ENCODE measurements at places on chromosomes 7 and 10.

- no peak for DNase-seq
Observed at GRCh38 chr10:98320486-98321185, 52.6 kb upstream of the LOXL4 start.

DNA sequence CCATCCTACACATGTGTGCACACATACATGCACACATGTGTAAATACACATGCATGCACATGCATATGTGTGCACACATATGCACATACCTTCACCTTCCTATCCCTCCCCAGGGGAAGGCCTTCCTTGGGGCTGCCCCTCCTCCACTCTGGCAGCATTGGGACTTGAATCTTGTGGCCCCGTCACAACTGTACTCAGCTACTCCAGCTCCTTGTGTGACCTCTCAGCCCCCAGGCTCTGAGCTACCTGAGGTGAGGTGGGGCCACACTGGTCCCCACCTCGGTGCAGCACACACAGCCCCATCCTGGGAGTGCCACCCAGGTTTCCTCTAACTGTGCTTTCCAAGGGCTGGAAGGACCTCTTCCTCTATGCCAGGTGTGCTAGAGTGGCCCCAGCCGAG is 116.0 kb downstream of the LHPP start:
- DNase-seq, result no peak

DNA sequence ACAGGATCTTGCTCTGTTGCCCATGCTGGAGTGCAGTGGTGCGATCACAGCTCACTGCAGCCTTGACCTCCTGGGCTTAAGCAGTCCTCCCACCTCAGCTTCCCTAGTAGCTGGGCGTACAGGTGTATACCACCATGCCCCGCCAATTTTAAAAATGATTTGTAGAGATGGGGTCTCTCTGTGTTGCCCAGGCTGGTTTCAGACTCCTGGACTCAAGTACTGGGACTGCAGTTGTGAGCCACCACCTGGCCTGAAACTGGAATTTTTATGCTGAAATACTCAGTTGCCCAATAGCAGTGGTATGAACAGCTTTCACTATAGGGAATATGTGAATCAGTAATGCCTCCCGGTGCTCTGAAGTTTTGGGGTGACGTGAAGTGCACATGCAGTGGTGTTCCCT is 7.6 kb downstream of the ZRANB1 start:
- no peak for DNase-seq

DNA sequence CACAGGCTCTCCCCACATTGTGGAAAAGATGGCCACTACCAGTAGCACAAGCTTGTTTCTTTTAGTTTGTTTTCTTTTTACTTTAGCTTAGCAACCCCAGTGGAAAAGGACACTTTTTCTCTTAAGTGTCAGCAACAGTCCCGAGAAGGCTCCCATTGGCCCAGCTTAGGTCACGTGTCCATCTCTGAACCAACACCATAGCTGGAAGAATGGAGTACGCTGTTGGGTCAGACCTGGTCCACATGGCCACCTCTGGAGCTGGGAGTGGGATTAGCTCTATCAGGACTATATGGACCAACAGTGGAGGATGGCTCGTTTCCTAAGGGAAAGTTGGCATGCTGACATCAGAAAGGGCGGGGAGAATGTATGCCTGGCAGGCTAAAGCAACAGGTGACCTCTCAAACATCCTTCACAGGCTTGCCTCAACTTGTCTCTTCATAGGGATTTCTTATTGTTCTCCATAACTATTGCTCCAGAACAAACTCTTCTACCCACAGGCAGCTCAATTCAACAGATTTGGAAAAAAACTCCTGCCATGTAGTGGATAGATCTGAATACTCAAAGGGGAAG is 27.6 kb upstream of the NEUROG3 start:
- no peak for DNase-seq

DNA sequence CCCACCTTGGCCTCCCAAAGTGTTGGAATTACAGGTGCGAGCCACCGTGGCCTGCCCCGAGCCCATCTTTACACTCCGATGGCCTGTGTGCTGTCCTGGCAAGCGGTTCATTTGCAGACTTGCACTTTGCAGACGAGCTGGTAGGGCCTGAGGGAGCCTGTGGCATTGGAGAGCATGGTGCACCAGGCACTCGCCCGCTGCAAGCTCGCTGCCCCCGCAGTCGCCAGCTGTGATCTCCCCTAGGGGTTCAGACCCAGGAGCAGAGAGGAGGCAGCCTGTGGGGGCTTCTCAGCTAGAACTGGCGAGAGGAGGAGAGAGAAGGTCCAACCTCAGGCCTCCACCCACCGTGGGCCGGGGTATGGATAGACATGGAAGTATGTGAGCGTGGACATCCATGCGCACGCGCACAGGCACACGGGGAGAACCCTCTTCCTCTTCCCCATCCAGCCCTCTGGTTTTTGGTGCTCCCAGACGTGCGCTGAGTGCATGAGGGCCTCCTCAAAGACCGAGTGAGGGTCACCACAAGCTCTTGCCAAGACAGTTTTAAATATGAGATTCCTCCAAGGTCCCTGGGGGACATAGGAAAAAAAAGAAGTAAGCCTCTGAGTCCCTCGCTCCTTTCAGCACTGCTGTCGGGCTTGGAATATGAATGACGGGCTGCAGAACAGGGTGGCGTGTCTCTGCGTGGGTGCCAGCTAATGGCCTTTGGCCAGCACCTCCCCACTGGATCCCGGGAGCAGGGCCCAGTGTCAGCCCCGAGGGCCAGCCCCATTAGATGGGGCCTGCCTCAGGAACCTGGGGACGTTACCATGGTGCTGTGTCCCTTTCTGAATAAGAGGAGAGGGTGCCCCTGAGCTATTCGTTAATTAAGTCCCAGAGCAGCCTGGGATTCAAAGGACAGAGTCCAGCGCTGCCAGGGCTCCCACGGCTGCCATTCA is 15.1 kb upstream of the TTYH3 start:
- no peak for DNase-seq

Data from left ventricle myocardium inferior (tissue), 1 donor.